ENCODE measurements at places on chromosomes 7 and 10.

DNA sequence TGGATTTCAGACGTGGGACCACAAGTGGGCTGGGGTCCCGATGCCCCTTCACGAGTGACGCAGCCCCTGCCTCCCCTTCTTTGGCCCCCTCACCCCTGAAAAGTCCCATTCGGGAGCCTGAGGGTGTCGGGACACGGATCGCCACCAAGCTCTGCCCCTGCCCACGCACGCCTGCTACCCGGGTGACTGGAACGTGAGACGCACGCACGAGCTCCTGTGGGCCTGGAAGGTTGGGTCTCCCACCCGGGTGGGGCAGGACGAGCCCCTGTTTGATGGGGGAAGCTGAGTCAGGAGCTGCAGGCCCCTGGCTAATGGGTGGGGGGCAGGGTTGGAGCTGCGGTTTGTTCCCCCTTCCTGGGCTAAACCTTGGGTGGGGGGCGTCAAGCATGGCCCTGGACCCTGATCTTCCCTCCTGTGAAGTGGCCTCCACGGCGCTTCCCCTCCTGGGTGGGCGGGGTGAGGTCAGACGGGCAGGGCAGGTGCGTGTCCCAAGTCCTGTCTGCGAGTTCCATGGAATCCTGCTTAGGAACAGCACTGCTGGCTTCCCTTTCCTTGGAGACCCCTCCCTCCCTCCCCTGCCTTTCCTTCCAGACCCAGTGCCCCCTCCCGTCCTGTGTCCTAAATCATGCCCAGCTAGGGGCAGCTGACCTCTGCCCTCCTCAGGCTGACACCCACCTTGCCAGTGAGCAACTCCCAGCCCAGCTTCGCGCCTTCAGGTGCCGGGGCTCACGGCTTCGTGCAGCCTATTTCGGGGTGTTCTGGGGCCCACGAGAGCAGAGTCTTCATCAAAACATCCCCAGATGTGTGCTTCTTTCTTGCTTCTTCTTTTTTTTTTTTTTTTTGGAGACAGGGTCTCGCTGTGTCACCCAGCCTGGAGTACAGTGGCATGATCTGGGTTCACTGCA, 5.3 kb upstream of the TMEM184A start:
- DNase-seq: no peak

DNA sequence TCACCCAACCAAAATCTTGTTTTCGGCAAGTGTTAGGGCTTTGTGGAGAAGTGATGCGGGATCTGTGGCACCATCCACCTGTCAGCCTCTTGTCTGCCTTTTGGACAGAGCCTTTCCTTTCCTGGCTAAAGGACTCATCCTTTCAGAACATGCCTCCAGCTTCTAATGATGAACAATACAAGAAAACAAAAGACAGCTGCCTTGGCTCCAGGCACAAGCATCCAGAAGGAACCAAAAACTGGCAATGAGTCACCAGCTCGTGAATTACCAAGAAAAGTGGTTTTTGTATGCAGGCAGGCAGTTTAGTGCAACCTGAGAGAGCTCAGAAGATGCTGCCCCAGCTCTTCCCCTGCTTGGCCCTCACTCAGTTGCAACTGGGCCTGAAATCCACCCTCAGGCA, 84.6 kb upstream of the NAMPT start:
- DNase-seq: peak; percentile 74

DNA sequence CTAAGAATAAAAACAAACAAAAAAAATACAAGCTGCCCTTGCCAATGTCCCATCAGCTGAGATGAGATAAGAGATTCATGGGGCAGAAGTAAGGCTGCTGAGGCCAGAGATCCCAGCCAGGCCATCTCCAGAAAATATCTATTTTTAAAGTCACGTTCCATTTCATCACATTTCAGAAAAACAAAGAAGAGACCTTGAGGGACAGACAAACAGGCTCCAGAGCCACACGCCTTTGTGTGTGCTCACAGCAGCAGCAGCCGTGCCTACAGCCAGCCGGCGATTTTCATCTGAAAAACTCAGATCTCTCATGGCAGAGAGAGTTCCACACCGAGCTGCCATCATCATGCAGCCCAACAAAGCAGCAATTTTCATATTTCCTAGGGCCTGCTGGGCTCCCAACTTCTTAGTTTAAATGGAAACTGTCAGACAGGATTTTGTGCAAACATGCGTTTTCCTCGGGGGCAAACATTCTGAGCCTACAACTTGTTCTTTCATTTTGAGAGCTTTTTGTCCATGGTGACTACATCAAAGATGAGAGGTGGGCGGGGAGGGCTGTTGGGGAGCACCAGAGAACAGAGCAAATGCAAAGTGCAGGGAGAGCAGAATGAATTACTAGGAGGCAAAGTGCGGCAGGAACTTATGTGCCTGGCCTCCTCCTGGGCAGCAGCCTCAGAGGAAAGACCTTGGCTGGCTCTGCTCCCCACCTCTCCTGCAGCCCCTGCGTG, 38.8 kb downstream of the DLG5 start:
- DNase-seq: peak; percentile 12

DNA sequence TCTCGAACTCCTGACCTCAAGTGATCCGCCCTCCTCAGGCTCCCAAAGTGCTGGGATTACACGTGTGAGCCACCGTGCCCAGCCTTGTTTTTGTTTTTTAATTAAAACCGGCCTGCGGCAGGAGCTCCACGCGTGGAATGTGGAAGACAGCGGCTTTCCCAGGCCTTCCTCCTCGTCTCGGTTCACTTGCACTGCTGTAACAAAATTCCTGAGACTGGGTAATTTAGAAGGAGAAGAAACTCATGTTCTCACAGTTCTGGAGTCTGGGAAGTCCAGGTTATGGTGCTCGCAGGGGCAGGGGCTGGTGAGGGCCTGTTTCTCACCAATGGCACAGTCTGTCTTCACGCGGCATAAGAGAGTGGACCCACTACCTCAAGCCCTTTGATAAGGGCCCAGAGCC, 14.4 kb upstream of the CRYGN start:
- DNase-seq: peak; percentile 81

- DNase-seq: peak; percentile 65
Measured at GRCh38 chr7:75945297-75946168, 30.6 kb downstream of the POR start.

DNA sequence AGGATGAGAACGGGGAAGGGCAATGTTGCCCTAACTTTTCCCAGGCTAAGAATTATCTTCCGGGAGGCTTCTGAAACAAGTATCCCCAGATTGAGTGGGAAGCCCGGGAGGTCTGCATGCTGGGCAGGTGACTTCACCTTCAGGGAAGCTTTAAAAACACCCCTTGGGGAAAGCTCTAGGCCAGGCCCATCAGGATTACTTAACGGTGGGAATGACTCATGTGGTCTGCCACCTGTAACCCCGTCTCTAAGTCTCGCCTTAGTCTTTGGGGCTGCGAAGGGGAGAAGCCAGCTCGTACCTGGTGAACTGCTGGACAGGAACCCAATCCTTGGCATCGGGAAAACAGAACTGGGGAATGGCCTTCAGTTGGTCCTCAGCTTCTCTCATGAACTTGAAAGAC, 80.1 kb upstream of the MKRN1 start:
- no peak for DNase-seq

DNA sequence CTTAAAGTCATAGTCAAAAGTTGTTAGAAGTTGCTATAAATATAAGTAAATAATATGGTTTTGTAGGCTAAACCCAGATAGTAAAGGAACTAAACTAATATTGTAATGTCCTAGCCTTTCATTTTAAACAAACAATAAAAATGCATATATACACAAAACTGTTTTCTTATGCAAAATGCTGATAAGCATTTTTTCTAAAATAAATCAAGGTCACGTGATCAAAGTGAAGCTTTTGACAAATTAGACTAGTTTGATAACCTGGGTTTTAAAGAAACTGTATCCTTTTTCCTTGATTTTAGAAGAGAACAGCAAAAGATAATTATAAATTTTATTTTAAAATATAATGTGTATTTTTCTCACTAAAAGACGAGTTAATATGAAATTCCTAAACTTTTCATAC, 313.3 kb downstream of the PCDH15 start:
- DNase-seq: no peak

- DNase-seq: no peak
Measured at GRCh38 chr7:32948202-32948601, 9.0 kb upstream of the FKBP9 start.

DNA sequence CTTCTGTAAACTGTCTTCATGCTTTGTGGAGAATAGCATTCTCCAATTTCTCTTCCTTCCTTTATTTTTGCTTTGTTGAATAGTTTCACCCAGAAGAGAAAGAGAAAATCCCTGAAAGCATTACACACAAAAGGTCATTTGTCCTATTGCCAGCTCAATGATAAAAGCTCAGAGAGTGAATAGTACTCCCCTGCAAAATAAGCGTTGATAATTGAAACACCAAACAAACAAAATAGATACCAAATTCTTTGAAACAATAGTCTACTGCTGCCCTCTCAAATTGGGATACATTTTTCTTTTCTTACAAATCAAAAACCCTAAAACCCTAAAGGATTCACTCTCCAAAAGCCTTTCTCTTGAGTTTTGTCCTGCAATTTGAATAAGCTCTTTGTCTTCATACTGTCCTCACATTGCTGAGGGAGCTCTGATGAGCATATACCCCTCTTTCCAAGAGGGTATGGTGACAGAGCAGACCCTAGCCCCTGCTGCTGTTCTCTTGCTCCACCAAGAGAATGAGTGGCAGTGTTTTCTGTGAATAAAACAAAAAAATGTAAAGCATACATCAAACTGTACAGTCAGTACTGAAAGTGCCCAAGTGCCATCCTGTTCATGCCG, 134.4 kb downstream of the CSTF2T start:
- no peak for DNase-seq

GRCh38 chr10:112953174-112954159, 3.4 kb downstream of the TCF7L2 start:
- peak; percentile 52 for DNase-seq
